Stimulated activated CD8-positive, alpha-beta memory T cell treated with anti-CD3 and anti-CD28 coated beads, Interleukin-15, amount 100 ng/mL, for 1 hour (primary cell): ENCODE measurements at places on chromosomes 1 and 21.

GRCh38 chr21:35410123-35410522, 361.0 kb upstream of the RUNX1 start:
- DNase-seq, result no peak

- DNase-seq, result no peak
Observed at GRCh38 chr1:171817511-171818265, 23.6 kb upstream of the DNM3 start.

GRCh38 chr1:220769205-220769604, 17.5 kb upstream of the MTARC1 start:
- no peak for DNase-seq

- DNase-seq, result no peak
Observed at GRCh38 chr1:198185146-198185545, 28.3 kb downstream of the NEK7 start.

DNA sequence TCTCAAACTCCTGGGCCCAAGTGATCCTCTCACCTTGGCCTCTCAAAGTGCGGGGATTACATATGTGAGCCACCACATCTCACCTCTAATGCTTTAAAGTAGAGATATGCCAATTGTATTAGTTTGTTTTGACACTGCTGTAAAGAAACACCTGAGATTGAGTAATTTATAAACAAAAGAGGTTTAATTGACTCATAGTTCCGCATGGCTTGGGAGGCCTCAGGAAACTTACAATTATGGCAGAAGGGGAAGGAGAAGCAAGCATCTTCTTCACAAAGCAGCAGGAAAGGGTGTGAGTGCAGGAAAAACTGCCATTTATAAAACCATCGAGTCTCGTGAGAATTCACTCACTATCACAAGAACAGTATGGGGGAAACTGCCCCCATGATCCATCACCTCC, 3.5 kb upstream of the MYCL start:
- no peak for DNase-seq

DNA sequence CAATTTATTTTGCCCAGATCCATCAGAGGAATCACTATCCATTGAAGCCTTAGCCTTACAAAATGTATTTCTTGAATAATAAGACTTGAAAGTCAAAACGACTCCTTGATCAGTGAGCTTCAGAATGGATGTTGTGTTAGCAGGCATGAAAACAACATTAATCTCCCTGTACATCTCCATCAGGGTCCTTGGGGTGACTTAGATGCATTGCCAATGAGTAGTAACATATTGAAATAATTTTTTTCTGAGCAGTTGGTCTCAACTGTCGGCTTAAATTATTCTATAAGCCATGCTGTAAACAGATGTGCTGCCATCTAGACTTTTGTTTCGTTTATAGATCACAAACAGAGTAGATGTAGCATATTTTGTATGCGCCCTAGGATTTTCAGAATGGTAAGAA, 482.0 kb downstream of the AMY1C start:
- DNase-seq, result no peak

DNA sequence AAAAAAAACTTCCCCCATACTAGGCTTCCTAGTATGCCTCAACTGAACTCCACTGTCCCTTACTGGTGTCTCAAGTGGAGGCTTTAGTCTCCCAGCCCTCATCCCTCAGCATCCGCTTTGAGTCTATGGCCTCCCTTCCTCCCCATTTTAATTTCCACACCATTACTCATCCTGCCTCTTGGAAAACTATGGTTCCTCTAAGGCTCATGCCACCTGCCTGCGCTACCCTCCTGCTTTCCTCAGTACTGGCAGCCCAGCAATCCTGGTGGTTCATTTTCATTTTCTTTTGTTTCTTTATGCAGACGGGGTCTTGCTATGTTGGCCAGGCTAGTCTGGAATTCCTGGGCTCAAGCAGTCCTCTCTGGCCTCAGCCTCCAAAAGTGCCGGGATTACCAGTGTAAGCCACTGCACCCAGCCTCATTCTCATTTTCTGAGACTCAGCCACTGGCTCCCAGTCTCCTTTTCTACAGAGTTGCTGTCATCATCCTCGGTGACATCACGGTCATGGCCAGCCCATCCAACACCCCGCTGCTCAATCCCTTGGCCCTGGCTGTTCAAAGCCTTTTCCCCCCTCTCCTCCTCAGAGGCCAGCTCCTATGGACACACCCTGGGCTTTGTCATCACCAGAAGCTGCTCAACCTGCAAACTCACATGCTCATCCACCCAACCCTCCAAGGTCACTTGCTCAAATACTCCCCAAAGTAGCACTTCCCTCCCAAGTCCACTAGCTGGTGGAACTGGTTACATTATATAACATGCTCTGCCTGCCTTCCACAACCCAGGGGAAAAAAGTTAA, 2.3 kb upstream of the PMVK start:
- no peak for DNase-seq

DNA sequence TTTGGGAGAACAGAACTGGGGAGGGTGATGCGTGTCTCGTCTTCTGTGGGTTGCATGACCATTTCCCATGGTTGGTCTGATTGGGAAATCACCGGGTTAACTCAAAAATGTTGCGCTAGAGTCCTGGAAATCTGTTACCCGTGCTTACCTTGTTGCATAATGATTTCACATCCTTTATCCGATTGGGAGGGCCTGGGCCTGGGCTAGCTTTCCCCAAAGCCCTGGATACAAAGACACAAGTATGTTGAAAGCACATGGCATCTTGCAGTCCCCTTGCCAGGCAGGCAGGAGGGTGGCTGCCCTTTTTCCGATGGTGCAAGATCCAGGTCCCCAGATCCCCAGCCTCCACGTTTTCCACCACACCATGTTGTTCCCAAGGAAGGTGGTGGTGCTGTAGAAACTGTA, 582 bp downstream of the TRPM2 start:
- no peak for DNase-seq

GRCh38 chr1:208209286-208209685, 34.9 kb downstream of the PLXNA2 start:
- no peak for DNase-seq

GRCh38 chr1:94101613-94102525, 19.1 kb downstream of the ABCA4 start:
- no peak for DNase-seq

GRCh38 chr1:29368936-29369932, 132.9 kb downstream of the PTPRU start:
- no peak for DNase-seq

DNA sequence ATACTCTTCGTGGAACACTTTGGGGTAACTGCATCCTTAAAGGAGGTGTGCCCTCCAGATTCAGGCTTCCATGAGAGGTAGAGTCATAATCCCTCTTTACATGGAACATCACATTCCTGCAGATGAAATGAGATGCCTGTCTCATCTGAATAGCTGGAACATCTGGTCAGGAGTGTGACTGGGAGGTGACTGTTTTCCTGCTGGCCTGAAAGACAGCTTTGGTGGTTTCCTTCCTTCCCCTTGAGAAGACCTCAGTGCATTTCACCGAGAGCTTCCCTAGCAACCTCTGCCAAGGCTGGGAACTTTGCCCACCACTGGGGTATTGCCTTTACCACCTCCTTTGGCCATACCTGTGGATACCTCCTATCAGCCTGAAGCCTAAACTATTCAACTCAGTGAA, 46.7 kb upstream of the GUCA2A start:
- DNase-seq, result no peak

DNA sequence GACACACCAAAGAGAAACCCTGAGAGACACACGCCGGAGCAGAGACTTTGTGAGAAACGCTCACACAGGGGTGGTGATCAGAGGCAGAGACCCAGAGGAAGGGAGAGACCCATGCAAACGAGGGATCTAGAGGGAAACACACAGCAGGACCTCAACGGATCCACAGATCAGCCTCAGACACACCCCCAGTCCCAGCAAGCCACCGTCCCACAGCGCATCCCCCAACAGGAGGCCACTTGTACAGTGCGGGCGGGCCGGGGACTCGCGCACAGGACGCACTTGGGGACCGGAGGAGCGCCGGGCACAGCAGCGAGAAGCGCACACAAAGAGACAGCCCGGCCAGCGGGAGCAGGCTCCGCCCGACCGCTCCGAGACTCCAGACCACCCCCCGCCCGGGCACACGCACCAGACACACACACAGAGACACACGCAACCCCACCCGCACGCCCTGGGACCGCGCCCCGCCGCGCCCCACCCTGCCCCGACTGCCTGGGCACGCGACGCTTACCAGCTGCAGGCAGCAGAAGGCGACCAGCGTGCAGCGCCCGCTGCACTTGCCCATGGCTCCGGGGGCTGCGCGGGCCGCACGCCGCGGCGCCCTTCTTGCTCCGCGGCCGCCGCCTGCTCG, 587 bp downstream of the NKAIN1 start:
- no peak for DNase-seq

DNA sequence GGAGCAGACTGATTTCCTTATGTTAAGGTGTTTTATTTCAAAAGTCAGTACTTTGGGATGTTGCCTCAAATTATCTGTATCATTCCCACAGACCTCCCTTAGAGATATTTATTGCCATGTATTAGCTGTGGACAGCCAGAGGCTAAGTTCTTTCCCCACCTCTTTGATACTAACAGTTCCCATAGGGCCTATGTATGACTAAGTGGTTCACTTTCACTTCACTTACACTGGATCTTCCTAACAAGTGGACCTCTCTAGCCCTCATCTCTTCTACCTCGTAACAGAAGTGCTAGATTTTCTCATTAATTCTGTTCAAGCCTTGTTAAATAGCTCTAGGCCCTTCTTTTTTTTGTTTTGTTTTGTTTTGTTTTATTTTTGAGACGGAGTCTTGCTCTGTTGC, 6.2 kb downstream of the TRAF5 start:
- no peak for DNase-seq

GRCh38 chr1:234217316-234217840, 155.9 kb upstream of the COA6 start:
- DNase-seq, result no peak

DNA sequence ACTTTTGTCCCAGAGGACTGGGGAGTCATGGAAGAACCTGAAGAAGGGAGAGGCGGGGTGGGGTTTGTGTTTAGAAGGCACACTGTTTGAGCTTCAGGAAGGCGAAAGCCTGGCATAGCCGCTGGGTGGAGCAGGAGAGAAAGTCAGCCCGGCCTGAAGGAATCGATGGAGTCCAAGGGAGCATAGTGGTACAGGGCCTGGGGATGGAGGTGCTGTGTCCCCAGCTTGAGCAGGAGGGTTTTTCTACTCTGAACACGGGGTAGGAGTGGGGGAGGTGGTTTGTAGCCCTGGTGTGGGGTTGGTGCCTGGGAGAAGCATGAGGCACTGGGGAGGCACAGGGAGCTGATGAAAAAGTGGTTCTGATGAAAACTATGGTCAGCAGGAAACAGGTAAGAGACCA, 4.7 kb upstream of the CCDC24 start:
- DNase-seq, result no peak

DNA sequence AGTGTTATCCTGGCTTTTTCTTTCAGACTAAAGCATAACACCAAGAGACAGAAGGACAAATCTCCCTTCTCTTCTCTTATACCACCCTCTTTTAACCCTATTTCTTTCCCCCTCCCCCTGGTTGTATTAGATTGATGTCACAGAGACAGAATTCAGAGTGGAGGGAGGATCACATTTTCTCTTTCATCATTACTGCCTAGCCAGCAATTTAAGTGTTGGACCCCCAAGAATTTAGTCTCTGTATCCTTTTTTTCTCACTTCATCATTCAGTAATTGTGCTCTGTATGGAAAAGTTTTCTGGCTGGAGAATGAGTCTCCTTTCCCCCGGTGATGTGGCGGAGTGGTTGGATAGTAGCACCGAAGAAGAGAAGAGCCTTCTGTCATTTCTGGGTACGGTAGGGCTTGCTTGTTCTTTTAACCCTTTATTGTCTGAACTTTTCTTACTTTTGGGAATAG, 124.8 kb downstream of the CLEC20A start:
- DNase-seq, result no peak

GRCh38 chr1:47951026-47951425, 46.2 kb downstream of the TRABD2B start:
- DNase-seq, result no peak

- no peak for DNase-seq
Observed at GRCh38 chr1:179127163-179127895, 45.5 kb downstream of the TOR3A start.

GRCh38 chr1:61247051-61247825, 164.9 kb downstream of the NFIA start:
- no peak for DNase-seq

GRCh38 chr1:181458419-181458818, 24.9 kb upstream of the CACNA1E start:
- DNase-seq, result no peak

- no peak for DNase-seq
Observed at GRCh38 chr1:99646868-99647267, 955 bp downstream of the PALMD start.

GRCh38 chr21:43005635-43006034, 31.3 kb downstream of the PKNOX1 start:
- no peak for DNase-seq

DNA sequence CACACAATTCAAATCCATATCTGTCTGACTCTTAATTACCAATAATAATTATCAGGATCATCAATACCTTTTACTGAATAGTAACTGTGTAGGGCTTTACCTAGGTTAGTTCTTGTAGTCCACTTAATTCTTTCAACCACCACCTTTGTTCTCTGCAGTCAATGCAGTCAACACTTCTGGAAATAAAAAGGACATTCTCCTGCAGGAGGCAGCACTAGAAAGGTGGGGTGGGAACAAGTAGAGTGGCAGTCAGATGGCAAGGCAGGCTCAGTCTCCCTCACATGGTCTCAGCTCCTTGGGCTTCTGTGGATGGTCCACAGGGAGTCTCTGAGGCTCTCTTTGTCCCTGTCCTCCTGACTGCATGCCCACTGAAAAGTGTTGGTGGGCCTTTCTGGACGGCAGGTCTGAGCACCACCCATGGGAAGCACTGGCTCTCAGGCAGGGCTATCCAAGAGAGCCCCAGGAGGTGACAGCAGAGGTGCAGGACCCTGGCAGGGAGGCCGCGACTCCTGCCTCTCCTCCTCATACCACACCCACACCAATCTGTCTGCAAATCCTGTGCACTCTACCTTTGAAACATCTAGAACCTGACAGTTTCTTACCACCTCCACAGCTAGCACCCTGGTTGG, 237.3 kb downstream of the FOXD2 start:
- no peak for DNase-seq

- DNase-seq, result no peak
Observed at GRCh38 chr1:174966008-174966572, 33.7 kb upstream of the CACYBP start.

DNA sequence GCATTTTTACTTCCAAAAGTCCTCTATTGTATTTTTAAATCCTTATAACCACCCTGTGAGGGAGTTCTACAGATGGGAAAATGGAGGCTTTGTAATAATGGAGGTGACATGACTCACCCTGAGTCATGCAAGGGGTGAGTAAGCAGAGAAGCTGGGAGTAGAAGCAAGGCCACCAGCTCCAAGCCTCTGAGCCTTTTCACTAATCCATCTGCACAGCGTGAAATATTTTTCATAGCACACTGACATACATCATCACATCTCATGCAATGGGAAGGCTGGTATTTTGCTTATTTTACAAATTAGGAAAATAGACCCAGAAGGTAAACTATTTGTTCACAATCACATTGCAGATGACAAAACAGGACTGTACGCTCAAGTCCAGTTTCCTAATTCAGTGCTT, 96.9 kb downstream of the KCNH1 start:
- DNase-seq, result no peak

DNA sequence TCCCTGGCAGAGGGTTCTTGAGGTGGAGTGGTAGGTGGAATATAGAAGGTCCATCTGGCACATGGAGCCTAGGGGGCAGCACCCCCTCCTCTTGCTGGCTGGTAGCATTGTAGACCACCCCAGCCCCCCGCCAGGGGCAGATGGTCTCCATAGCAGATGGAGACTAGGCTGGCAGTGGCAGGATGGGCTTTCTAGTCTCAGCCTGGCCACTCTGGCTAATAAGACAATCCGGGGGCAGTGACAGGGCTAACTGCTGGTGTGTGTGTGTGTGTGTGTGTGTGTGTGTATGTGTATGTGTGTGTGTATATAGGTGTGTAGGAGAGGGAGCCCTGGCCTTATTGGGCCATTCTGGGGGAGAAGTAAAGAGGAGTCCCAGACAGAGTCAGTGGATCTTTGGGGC, 16.1 kb downstream of the UTP11 start:
- no peak for DNase-seq
